Stimulated activated CD4-positive, alpha-beta T cell treated with anti-CD3 and anti-CD28 coated beads, Interleukin-4, amount 100 ng/mL, for 48 hours (primary cell): ENCODE measurements at places on chromosomes 5 and 9.

- DNase-seq = no peak
These were observed 688 bp downstream of the CNTLN start for GRCh38 chr9:17135295-17136160.

- DNase-seq = no peak
These were observed 21.8 kb downstream of the MTMR12 start for GRCh38 chr5:32290922-32291321.

GRCh38 chr9:136655536-136656182 lies 7.1 kb upstream of the EGFL7 start:
- DNase-seq = no peak

- no peak for DNase-seq
These were observed 25.8 kb upstream of the COL15A1 start for GRCh38 chr9:98917746-98918487.

- no peak for DNase-seq
These were observed 586.5 kb downstream of the CETN3 start for GRCh38 chr5:89823046-89823445.

DNA sequence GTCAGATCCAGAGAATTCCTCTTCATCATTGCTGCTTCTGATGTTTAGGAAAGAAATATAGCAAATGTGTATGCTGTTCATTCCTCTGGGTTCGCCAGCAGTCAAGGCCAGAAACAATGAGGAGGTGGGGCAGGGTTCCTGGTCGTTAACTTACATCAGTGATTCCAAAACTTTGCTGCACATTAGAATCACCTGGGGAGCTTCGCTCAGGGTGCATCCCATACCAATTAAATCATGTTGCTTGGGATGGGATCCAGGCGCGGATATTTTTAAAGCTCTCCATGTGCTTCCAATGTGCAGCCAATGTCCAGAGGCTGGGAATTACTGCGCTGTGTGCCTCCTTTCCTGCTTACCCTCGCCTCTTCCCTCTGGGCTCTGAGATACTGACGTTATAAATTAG lies 227.9 kb upstream of the KLF9 start:
- DNase-seq = no peak
